Activated T-helper 17 cell treated with anti-CD3 and anti-CD28 coated beads, Interleukin-2, amount 50 U/mL, for 72 hours (primary cell): ENCODE measurements at places on chromosomes 3 and 15.

GRCh38 chr3:182500289-182500688 is 293.0 kb upstream of the ATP11B start:
- no peaks in the 10 kb centered on the region for H3K36me3 ChIP-seq
- no peaks in the 10 kb centered on the region for H3K4me1 ChIP-seq
- H3K27ac ChIP-seq = no peak overlapping the region

GRCh38 chr15:83567318-83567717 is 86.6 kb upstream of the ADAMTSL3 start:
- ATAC-seq = no peak
- no peaks in the 10 kb centered on the region for H3K36me3 ChIP-seq
- H3K27ac ChIP-seq = no peak overlapping the region
- no peak overlapping the region for H3K4me3 ChIP-seq
- no peaks in the 10 kb centered on the region for H3K4me1 ChIP-seq

DNA sequence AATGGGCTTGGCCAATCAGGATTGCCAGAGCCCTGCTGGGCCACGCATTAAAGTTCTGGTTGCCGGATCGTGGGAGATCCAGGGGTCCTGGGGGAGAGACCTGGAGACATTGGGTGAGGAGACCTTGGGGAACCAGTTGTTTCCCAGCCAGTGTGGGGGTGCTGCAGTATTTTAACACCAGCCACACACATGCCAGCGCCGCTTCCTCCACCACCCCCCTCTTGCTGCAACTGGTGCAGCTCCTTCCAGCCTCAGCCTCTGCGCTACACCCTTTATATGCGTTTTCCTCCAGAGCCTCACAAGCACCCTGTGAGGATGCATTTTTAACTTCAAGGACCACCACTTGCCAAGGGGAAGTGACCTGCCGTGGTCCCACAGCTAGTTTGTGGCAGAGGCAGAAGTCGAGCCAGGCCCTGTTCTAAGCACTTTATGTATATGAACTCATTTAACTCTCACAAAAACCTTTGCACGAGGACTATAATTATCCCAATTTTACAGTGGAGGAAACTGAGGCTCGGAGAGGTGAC is 29.4 kb upstream of the GRIP2 start:
- no peak overlapping the region for H3K4me3 ChIP-seq
- no peak for ATAC-seq
- no peak overlapping the region for H3K27ac ChIP-seq

DNA sequence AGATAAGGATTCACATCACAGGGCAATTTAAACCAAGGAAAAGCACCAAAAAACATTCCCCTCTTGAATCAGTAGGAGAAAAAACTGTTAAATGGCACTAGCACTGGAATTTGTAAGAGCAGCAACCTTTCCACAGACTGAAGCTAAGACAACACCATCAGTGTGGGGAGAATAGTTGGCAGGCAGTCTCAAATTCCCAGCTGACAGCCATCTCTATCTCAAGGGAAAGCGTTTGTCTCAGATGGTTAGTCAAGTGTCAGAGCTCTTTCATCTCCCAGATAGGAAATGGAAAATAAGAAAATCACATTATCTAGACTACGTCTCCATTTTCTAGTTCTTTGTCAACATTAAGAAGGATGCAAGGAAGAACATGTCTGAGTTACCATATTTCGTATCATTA is 228.7 kb downstream of the WDR72 start:
- H3K4me3 ChIP-seq = no peak overlapping the region
- ATAC-seq = no peak
- H3K27me3 ChIP-seq = no peaks in the 10 kb centered on the region
- no peaks in the 10 kb centered on the region for H3K4me1 ChIP-seq

GRCh38 chr3:23390446-23390845 is 187.3 kb downstream of the UBE2E2 start:
- peaks cover 1% of the 10 kb centered on the region for H3K27me3 ChIP-seq
- no peak overlapping the region for H3K27ac ChIP-seq
- no peak for ATAC-seq
- no peaks in the 10 kb centered on the region for H3K4me1 ChIP-seq
- no peak overlapping the region for H3K4me3 ChIP-seq
- no peaks in the 10 kb centered on the region for H3K36me3 ChIP-seq

GRCh38 chr15:76204916-76205460 is 106.3 kb downstream of the ETFA start:
- H3K27ac ChIP-seq = no peak overlapping the region
- no peaks in the 10 kb centered on the region for H3K36me3 ChIP-seq
- no peaks in the 10 kb centered on the region for H3K4me1 ChIP-seq

DNA sequence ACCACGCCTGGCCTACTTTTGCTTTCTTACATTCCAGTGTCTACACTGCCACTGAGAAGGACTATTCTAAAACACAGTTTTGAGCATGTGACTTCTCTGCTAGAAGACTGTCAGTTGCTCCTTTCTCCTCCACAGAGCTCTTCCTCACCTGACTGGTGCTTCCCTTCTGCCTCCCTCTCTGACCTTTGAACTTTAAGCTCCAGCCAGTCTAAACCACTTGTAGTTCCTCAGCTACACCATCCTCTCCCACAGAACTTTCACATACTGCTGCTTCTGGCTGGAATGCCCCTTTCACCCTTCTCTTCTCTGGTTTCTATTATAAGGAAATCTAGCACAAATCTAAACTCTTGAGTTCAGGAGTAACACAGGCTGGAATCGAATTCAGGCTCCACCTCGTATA is 9.1 kb downstream of the NCEH1 start:
- ATAC-seq = no peak
- H3K4me3 ChIP-seq = no peak overlapping the region
- no peaks in the 10 kb centered on the region for H3K27me3 ChIP-seq
- H3K36me3 ChIP-seq = no peaks in the 10 kb centered on the region
- H3K27ac ChIP-seq = peak overlapping the region; percentile 3

GRCh38 chr3:7821858-7822257 is 679.8 kb upstream of the LMCD1 start:
- no peaks in the 10 kb centered on the region for H3K36me3 ChIP-seq
- no peak for ATAC-seq
- H3K4me3 ChIP-seq = no peak overlapping the region
- no peak overlapping the region for H3K27ac ChIP-seq

GRCh38 chr3:86149054-86149453 is 841.9 kb downstream of the VGLL3 start:
- no peak overlapping the region for H3K4me3 ChIP-seq
- no peak overlapping the region for H3K27ac ChIP-seq
- H3K4me1 ChIP-seq = no peaks in the 10 kb centered on the region

DNA sequence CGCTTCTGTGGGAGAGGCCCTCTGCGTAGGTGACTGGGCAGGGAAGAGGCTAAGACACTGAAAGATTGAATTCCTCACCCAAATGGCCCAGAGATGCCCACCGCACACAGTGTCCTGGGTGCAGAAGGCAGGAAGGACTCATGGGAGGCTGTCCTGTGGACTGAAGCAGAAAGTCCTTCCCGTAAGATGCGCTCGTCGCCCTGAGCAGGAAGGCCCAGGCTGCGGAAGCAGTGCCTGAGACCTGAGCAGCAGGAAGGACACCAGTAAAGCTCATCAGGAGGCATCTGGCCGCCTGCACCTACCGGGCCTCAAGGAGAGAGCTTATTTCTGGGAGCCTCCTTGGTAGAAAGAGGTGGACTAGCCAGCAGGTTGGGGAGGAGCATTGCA is 3.3 kb downstream of the PAK6 start:
- peaks cover 5% of the 10 kb centered on the region for H3K4me1 ChIP-seq
- no peak for ATAC-seq
- H3K27me3 ChIP-seq = peaks cover 14% of the 10 kb centered on the region
- H3K27ac ChIP-seq = no peak overlapping the region

DNA sequence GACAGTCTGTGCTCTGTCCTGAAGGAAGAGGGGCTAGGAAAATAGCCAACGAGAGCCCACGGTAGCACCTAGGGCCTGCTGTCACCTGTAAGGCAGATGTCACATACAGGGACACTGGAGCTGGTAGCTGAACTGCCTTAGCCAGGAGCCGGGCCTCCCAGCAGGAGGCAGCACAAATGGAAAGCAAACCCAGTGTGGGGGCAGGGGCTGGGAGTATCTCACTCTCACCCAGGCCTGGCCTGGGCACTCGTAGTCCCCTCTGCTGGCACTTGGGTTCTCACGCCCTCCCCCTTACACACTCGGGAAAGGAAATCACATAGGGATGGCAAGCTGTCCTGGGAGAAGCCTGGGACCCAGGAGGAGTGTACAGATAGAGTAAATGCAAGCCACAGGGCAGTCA is 173.1 kb upstream of the CHRNA7 start:
- no peaks in the 10 kb centered on the region for H3K4me1 ChIP-seq
- no peaks in the 10 kb centered on the region for H3K36me3 ChIP-seq
- no peak overlapping the region for H3K4me3 ChIP-seq
- no peak for ATAC-seq

DNA sequence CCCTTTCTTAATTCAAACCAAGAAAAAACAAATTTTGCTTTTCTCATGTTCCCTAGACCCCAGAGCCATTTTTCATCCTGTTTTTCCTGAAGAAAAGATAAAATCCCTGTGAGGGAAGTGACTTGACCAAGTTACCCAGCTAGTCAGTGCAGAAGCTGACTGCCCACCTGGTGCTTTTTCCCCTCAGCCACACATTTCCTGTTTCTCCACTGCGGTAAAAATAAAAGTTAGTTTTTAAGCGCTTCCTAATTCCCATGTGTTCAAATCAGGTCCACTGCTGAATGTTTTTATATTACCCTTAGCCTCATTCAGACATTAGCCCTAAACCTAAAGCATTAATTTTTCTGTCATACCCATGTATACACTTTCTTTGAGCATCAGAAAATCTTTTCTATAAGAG is 26.1 kb downstream of the PPP2R3A start:
- ATAC-seq = no peak
- no peak overlapping the region for H3K27ac ChIP-seq
- H3K27me3 ChIP-seq = peaks cover 17% of the 10 kb centered on the region
- H3K36me3 ChIP-seq = no peaks in the 10 kb centered on the region

GRCh38 chr3:121871430-121871829 is 22.8 kb upstream of the SLC15A2 start:
- H3K4me1 ChIP-seq = no peaks in the 10 kb centered on the region
- H3K36me3 ChIP-seq = peaks cover 16% of the 10 kb centered on the region
- no peaks in the 10 kb centered on the region for H3K27me3 ChIP-seq

DNA sequence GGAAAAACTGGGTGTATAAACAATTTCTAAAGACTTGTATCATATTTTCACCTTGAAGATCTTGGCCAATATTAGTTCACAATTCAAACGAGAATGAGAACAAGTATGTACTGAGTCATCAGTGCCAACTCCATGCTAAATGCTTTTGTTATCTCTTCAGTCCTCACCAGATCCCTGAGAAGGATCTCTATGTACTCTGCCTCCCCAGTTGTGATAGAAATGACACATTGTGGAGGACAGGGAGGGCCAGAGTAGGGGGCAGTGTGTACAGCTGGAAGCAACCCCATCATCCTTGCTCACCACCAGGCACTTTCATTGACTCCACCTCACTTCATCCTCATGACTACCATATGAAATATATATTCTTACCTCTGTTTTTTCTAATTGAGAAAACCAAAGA is 353.7 kb upstream of the SOX2 start:
- H3K27ac ChIP-seq = no peak overlapping the region
- no peak overlapping the region for H3K4me3 ChIP-seq
- no peaks in the 10 kb centered on the region for H3K27me3 ChIP-seq
- no peaks in the 10 kb centered on the region for H3K36me3 ChIP-seq

- peaks cover 31% of the 10 kb centered on the region for H3K27me3 ChIP-seq
- ATAC-seq = no peak
- no peaks in the 10 kb centered on the region for H3K4me1 ChIP-seq
- no peak overlapping the region for H3K4me3 ChIP-seq
These were observed 19.5 kb downstream of the PTH1R start for GRCh38 chr3:46897031-46897430.

DNA sequence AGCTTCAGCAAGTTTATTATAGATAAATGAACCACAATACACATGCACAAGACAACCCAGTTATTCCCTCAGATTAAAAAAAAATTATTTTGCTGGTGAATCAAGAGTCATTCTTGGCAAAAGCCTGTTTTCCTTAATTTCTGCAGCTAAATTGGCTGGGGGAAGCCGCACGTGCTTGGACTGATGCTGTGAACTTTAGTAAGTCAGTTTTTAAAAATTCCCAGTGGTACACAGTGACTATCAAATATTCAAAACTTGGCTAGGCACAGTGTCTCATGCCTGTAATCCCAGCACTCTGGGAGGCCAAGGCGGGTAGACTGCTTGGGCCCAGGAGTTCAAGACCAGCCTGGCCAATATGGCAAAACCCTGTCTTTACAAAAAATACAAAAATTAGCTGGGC is 23.9 kb downstream of the EHD4 start:
- no peak overlapping the region for H3K4me3 ChIP-seq
- peaks cover 75% of the 10 kb centered on the region for H3K36me3 ChIP-seq
- H3K27ac ChIP-seq = no peak overlapping the region
- no peaks in the 10 kb centered on the region for H3K27me3 ChIP-seq

DNA sequence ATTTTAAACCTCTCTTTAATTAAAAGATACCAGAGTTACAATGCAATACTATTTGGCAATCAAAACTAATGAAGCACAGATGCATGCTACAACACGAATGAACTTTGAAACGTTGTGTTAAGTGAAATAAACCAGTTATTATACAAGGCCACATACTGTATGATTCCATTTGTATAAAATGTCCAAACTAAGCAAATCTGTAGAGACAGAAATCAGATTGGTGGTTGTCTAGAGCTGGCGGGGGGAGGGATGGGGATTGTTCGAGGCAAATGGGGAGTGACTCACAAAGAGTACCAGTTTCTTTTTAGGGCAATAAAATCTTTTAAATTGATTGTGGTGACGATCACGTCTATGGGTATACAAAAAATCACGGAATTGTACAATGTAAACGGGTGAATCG is 677.0 kb downstream of the NTRK3 start:
- no peaks in the 10 kb centered on the region for H3K36me3 ChIP-seq
- no peaks in the 10 kb centered on the region for H3K27me3 ChIP-seq
- no peak overlapping the region for H3K27ac ChIP-seq
- no peak overlapping the region for H3K4me3 ChIP-seq
- no peaks in the 10 kb centered on the region for H3K4me1 ChIP-seq

GRCh38 chr15:80643431-80643951 is 51.6 kb upstream of the ABHD17C start:
- no peak overlapping the region for H3K4me3 ChIP-seq
- H3K27me3 ChIP-seq = peaks cover 3% of the 10 kb centered on the region
- no peak overlapping the region for H3K27ac ChIP-seq
- ATAC-seq = no peak
- no peaks in the 10 kb centered on the region for H3K36me3 ChIP-seq
- no peaks in the 10 kb centered on the region for H3K4me1 ChIP-seq

GRCh38 chr3:195140816-195141793 is 129.9 kb downstream of the XXYLT1 start:
- ATAC-seq = no peak
- H3K27me3 ChIP-seq = no peaks in the 10 kb centered on the region
- H3K27ac ChIP-seq = no peak overlapping the region
- no peaks in the 10 kb centered on the region for H3K36me3 ChIP-seq

DNA sequence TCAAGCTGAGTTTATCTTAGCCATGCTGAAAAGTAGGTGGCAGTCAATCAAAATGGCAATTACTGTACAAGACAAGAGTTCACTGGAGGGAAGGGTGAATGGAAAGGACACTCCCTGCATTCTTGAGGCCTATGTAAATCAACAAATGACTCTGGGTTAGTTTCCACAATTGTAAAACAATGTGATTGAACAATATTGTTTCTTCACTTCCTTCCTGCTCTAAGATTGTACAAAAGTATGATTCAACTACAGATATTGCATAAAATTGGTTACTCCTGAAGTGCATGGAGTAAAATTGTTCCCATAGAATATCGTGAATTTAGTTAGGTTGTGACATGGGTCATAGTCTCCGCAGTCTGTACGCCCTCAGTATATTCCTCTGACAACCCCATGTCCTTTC is 277.6 kb downstream of the LPP start:
- H3K4me3 ChIP-seq = no peak overlapping the region
- ATAC-seq = no peak
- H3K27me3 ChIP-seq = no peaks in the 10 kb centered on the region
- H3K4me1 ChIP-seq = peaks cover 29% of the 10 kb centered on the region
- no peaks in the 10 kb centered on the region for H3K36me3 ChIP-seq
